CD4-positive, alpha-beta T cell treated with Interferon gamma for 1 hour (primary cell): ENCODE measurements at places on chromosomes 3 and 15.
A peak's percentile ranks its signal among the peaks of the same experiment; 100 is the strongest.

DNA sequence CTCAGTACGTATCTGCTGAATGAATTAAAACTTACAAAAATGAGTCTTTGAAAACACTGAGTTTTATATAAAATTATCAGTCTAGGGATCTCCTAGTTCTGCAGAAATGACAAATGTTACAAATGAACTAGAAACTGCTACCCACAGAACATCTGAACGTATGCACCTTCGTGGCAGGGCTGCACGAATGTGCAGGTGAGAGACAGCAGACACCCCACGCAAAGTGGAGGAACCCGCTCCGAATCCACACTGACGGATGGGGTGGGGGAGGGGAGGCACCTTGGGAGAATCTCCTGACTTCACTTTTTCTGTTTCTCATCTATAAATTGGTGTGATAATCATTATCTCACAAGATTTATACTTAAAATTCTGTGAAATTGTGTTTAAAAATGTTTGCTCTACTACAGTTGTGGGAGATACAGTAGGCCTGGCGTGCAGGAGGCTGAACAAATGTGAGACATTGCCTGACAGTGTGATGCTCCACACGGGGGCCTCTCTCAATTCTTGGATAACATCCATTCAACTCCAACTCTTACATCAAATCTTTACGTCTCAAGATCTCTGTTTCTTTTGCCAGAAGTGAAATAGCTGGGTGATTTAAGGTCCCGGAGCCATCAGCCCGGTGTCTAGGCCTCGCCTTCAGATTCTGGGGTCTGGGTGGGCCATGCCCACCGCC lies 86.9 kb downstream of the ATP10A start:
- DNase-seq, result no peak

DNA sequence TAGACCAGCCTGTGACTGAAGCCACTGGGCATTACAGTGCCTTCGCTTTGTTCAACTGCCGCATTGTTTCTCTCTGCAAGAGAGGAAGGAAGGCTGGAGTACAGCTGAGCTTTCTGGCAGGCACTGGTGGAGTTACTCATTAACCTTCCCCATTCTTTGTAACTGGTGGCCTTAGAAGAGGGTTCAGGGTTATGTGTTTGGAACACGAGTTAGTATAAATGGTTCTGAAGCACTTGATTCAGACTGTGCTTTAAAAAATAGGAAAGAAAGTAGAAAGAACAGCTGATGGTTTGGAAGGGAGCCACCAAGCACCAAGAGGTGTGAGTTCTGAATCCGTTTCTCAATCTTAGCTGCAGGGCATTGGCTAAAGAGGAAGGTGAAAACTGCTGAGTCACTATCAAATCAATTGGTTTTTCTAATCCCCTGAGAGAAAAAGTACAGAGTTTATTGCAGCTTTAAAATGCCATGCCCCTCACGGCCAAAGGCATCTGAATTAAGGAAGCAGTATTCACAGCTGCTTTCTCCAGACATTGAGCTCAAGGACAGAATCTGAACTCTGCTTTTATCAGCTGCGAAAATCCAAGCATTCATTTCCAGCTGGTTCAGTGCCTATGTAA lies 3.6 kb downstream of the HGD start:
- DNase-seq, result no peak

DNA sequence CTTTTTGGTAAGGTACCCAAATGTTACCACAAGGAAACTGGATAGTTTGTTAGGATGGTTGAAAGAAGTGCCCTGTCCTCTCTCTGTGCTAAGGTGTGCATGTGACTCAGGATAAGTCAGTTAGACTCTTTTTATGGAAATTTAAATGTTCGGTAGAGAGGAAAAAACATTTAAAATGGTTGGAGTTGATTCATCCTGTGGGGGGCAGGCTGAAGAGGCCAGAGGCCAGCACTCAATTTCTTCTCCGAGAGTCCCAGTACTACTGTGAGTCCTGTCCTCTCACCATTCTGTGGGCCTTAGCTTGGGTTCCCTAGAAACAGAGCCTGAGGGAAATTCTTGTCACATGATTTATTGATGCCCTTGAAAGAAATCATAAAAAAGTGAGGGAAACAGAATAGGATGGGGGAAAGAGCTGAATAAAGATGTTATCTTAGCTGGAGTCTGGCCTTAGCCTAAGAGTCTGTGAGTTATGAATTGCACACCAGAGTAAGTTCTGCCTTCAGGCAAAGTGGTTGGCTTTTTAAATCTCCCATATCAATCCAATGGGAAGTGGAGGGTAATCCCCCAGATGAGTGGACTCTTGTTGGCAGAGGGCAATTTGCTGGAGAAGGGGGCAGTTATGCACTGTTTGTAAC lies 106.5 kb upstream of the GALNT15 start:
- DNase-seq, result no peak

DNA sequence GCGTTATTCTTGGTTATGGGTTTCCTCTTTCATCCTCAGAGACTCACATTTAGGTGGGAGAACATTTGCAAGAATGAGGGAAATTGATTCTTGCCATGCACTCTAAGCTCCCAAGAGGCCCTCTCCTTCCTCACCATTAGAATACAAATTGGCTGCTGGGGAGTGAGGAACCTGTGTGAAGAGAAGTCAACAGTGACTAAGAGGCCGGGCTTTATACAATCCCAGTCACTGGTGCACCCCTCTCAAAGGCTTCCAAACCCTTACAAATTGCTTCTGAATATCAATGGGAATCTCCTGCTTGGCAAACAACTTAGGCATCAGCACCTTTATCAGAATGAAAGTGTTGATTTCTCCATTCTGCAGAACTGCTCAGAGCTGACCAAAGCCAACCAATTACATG lies 16.5 kb upstream of the RGMA start:
- no peak for DNase-seq

- no peak for DNase-seq
These were observed 191.1 kb downstream of the TBC1D5 start for GRCh38 chr3:17551333-17551732.

DNA sequence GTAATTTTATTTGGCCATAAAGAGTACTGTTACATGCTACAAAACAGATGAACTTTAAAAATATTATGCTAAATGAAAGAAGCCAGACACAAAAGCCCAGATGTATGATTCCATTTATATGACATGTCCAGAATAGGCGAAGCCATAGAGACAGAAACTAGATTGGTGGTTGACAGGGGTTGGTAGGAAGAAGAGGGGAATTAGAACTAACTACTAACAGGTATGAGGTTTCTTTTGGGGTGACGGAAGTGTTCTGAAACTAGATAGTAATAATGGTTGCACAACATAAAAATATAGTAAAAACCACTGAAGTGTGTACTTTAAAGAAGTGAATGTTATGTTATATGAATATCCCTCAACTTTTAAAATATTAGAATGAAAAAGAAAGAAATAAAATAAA lies 66.1 kb downstream of the GBE1 start:
- DNase-seq, result no peak

GRCh38 chr3:46576386-46576785 lies 10.3 kb upstream of the LRRC2 start:
- no peak for DNase-seq

DNA sequence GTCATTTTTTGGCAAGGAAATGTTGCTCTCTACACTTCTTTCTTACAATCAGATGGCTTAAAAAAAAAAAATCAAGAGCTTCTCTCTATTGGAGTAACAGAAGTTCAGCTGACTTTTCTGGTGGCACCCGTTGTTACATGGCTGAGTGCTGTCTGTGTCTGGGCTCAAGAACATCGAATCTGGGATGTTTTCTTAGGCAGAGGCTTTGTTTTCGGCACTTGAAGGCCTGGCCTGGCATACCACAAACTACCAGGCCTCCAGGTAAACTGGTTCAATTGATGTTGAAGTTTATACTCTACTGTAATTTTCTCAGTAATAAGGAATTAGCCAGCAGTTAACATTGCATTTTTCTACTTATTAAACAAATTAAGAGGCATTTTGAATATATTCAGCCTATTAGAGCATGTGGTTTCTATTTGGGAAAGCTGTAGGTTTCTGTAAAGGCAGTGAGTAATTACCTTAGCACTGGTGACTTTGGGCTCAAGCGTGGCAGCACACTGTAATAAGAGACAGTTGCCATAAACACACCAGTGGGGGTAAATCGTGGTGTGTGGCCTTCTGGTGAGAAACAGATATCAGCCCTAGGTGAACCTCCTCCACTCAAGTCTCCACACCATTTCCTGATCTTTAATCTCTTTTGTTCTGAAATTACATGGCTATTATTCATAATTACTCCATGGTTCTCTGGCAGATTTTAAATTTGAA lies 544.7 kb downstream of the MECOM start:
- no peak for DNase-seq

DNA sequence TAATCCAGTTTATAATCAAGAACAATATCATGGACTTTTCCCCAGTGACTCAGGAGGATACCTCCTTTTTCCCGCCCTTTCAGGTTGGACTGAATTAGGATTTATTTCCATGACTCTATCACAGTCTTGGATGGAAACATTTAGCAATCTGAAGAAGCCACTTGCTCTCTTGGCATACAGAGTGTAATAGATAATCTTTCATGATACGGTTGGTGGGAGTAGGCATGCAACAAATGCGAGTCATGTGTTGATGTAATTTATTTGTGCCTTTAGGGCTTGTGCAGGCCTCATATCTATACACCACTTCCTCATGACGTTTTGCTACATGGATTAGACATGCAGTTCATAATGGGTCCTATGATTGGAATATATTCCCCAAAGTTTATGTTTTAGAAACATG lies 54.2 kb upstream of the MCTP2 start:
- DNase-seq, result no peak

DNA sequence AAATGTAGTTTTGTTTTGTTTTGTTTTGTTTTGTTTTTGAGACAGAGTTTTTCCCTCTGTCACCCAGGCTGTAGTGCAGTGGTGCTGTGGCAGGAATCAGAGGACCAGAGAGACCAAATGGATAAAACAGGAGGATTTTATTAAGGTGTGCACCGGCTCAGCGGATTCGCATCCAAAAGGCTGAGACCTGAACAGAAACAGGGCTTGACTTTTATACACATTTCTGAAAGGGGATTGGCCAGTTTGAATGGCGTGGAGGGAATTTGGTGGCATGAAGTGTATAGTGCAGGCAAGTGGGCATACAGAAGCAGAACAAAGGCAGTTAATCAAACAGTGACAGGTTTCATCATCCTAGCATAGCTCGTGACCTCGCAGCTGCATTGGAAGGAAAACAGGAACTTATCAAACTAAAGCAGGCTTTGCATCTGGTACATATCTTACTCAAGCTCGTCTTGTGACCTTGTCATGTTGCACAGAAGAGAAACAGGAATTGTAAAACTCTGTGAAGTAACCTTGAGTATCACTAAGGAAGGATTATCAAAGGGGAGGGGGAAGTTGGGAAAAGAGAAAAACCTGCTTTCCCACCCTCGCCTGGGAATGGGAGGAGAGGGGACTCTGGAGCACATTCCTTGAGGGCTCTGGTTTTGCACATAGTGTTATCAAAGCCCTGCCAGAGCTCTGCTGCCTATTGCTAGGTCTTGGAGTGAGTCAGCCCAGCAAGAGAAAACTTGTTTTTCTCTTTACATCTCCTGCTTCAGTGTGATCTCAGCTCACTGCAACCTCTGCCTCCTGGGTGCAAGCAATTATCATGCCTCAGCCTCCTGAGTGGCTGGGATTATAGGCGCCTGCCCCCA lies 38.5 kb downstream of the C3orf62 start:
- DNase-seq, result peak; percentile 44

GRCh38 chr3:25424614-25425013 lies 3.4 kb upstream of the RARB start:
- no peak for DNase-seq

GRCh38 chr15:52184721-52185120 lies 6.5 kb downstream of the GNB5 start:
- DNase-seq, result no peak
